ENCODE measurements at places on chromosomes 2 and 18.

- DNase-seq, result no peak
Measured at GRCh38 chr2:217800433-217801114, 202.2 kb downstream of the TNS1 start.

DNA sequence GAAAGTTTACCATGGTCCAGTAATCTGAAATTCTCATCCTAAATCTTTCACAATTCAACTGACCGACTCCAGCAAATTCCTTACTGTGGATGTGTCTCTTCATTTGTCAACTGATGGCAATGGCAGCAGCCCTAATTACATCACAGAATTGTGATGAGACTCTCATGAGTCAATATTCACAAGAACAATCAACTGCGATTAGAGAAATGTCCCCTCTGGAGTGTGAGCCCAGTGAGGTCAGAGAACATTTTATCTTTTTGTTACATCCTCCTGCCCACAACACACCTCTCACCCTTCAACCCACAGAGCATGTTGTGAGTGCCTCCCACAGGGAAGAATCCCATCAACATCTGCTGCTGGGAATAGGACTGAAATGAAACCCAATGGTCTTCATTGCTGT, 73.6 kb downstream of the CD226 start:
- DNase-seq, result no peak

DNA sequence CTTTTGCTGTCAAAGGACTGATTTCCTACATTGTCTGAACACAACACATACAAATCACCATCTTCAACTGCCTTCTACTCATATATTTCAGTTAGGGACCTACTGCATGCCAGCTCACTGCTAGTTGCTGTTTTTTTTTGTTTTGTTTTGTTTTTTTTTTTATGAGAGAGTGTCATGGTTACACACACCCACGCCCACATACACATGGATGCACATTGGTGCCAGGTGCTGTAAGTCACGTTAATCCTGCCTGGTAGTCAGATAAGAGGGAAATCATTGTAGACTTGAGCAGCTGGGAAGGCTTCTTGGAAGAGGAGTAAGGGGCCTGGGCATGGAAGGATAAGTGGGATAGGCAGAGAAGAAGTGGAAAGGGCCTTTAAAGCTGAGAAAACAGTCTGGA, 209.9 kb downstream of the TDRD15 start:
- DNase-seq, result no peak

- DNase-seq, result no peak
Measured at GRCh38 chr2:232328516-232329460, 49.8 kb upstream of the ALPP start.

All from NCI-H1417 treated with DMSO at 0.1 percent for 48 hours (cell line).